ENCODE measurements at places on chromosomes 4 and X.

GRCh38 chr4:172573899-172574298 lies 594.7 kb upstream of the GALNT7 start:
- no peak for DNase-seq

GRCh38 chr4:113783701-113784100 lies 22.2 kb upstream of the CAMK2D start:
- no peak for DNase-seq

GRCh38 chrX:102892103-102892502 lies 45.0 kb upstream of the RAB40AL start:
- DNase-seq: no peak

GRCh38 chr4:175562542-175562941 lies 249.5 kb downstream of the GPM6A start:
- no peak for DNase-seq

DNA sequence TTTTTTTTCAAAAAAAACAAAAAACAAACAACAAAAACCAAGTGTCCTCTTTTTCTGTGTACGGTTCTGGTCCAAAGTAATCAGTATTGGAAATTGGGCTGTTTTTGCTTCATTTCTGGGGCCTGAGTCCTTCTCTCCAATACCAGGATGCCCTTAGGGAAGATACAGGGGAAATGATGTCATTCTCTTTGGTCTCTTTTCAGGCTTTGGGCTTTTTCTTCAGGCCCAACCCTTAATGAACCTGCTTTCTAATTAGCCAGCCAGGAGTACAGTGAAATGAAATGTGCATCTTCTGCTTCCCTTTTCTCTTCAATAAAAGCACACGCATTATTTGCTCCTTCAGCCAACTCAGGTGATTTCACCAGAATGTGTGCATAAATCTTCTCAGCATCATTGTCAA lies 52.6 kb upstream of the RBPJ start:
- DNase-seq: no peak

DNA sequence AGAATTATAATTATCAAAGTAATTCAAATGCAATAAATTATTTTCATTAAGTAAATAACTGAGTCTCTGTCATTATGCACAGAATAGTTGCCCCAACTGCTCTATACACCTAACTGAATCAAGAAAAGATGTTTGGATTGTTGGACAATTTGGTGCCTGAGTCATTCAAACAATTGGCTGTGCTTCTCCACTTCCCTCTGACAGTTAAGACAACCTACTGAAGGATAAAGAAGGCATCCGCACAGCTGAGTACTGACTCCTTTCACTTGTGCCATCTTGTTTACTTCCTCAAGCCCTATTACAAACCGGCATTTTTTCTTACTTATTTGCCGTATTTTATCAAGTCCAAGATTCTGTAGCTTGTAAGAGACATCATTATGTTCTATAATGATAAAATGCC lies 110.6 kb upstream of the C1QTNF7 start:
- no peak for DNase-seq

GRCh38 chrX:13263560-13264251 lies 56.1 kb downstream of the ATXN3L start:
- no peak for DNase-seq

DNA sequence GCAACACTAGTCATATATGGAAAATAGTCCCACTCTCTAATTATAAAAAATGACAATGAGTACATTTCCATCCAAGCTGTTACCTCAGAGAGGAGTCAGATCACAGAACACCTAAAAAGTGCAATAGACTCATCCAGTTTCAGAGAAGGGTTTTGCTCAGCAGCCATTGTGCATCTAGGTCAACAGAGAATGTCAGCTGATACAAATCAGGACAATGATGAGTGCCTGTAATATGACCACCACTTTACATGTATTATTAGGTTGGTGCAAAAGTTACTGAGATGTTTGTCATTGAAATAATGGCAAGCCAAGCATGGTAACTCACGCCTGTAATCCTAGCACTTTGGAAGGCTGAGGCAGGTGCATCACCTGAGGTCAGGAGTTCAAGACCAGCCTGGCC lies 164.1 kb upstream of the TTC29 start:
- DNase-seq: no peak

- no peak for DNase-seq
Measured at GRCh38 chrX:67384403-67384802, 159.4 kb upstream of the AR start.

- no peak for DNase-seq
Measured at GRCh38 chr4:20987191-20987590, 286.9 kb downstream of the PACRGL start.

DNA sequence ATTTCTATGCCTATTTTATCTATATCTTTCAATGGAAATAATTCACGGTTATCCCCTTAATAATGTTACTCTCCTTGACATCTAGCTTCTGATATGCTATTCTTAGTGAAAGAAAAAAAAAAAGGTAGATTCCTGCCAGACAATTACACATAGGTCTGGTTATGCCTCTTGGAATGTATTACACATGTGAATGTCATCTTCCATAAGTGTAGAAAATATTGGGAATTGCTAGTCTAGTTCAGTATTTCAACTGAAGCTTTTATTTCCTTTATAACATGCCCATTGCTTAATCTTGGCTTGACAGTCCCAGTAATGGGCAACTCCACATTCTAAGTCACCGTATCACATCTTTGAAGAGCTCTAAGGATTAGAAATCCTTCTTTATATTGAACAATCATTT lies 25.4 kb upstream of the PPP1R2C start:
- DNase-seq: no peak

DNA sequence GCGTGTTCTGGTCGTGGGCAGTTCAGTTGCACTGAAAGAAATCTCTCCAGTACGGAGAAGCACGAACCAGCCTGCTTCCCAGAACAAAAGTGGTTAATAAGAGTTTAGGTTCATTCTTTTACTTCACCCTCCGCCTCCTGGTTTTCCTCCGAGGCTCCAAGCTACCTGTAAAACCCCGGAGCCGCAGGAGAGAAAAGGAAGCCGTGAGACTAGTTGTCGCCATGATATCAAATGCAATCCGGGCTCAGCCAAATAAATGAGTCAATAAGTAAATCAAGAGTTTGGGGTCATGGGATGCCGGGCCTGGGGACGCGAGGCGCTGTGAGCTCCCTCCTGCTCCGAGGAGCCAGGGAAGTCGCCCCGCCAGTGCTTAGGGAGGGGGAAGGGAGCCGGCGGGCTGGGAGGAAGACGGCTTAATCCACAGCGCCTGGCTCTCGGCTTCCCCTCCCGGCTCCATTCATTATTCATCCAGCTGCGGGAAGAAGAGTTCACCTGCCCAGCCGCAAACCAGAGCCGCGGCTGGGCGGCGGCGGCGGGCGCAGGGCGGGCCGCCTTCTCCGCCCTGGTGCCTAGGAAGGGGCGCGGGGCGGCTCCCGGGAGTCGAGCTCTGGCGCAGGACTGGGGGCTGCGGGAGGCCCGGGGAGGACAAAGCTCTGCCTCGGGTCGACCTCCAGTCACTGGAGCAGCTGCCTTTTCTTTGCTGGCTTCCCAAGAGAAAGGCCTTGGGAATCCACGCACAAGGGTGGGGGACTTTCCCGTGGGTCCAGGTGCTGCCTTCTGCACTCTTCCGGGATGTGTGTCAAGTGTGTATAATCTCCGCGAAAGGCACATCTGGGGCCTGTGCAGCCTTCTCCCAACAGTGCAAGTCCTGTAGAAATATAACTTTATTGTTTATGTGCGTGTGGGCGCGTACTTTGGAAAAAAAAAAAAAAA lies 1.7 kb downstream of the FRAS1 start:
- peak; percentile 46 for DNase-seq

GRCh38 chr4:1233641-1234308 lies 15.2 kb downstream of the CTBP1 start:
- no peak for DNase-seq

DNA sequence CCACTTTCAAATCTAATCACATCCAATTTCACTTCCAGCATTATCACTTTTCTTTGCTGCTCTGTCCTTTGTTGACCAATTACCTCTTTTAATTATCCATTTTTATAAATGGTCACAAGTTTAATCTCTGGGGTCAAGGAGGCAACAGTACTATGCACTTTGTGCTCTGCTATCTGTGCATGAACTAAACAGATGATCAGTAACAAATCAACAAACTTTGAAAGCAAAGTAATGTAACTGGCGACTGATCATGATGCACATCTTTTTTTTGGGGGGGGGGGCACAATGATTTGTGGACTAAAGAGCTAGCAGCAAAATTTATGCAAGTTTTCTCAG lies 1.5 kb upstream of the SEC31A start:
- DNase-seq: no peak

DNA sequence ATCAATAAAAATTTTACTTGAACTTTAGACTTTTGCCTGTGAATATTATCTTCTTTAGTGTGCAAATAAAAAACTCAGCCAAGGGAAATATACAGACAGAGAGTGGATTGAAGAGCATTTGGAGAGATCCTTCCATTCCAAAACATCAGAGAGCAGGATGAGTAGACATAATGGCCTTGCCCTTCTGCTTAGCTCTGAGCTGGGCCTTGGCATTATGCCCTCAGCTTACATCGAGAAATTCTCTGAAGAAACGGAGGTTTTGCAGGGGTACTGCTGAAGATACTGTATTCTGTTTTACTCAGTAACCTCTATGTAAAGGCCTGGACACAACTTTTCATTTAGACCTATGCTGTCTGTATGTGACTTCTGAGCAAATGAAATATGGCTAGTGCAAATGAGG lies 317.4 kb downstream of the STIM2 start:
- no peak for DNase-seq

- no peak for DNase-seq
Measured at GRCh38 chr4:99693140-99693539, 35.5 kb upstream of the C4orf54 start.

DNA sequence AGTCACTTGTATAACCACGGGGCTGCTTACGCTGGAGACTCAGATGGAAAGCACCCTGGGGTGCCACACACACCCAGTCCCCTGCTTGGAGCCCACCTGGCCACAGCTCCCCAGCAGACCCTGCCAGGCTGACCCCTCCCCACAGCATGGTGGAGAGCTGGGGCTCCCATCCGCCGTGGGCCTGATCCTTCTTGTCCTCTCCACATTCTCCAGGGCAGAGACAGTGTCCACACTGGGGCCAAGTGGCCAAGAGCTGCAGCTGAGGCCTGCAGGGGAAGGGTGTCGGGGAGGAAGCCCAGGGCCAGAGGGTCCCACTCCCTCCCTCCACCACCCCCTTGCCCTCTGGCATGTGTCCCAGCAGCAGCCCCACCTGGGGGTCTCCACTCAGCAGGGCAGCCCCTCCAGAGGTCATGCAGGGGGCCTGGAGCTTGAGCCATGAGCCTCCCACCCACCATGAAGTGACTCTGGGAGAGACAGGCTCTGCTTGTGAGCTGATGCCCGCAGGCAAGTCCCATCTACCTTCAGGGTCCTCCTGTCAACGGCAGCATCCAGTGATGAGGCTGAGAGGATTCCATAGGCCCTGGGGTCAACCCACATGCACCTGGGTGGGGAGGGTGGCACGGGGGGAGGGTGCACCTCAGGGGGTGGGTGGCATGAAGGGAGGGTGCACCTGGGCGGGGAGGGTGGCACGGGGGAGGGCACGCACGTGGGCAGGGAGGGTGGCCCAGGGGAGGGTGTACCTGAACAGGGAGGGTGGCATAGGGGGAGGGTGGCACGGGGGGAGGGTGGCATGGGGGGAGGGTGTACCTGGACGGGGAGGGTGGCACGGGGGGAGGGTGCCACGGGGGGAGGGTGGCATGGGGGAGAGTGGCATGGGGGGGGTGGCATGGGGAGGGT lies 56.4 kb downstream of the FAM53A start:
- no peak for DNase-seq

GRCh38 chr4:152245680-152246079 lies 290.2 kb downstream of the FBXW7 start:
- no peak for DNase-seq

GRCh38 chr4:95693594-95693993 lies 144.8 kb upstream of the UNC5C start:
- no peak for DNase-seq

- DNase-seq: peak; percentile 54
Measured at GRCh38 chr4:40897557-40898203, 147.9 kb downstream of the NSUN7 start.

GRCh38 chr4:157882901-157883300 lies 289.9 kb downstream of the GASK1B start:
- DNase-seq: peak; percentile 57

DNA sequence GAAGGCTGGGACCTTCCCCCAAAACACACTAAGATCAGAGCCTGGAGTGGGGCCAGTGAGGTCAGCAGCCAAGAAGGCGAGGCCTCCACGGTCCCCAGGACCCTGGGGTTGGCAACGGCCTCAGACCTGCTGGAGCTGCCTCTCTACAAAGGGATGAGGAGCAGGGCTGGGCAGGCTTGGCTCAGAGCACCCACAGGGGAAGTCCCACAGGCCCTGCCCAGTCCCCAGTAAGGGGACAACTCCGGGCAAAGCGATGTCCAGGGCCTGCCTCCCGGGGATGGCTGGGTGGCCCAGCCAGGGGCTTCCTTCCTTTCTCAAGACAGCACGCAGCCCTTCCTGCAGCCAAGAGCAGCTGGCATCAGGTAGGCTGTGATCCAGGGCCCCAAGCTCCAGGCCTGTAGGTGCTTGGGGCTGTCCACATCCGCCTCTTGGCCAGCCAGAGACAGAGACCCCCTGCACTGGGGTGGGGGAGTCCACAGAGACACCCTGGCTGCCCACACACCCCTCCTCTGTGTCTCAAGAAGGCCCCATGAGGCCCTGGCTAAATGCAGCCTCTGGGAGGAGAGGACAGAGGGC lies 5.7 kb downstream of the MXD4 start:
- DNase-seq: no peak

DNA sequence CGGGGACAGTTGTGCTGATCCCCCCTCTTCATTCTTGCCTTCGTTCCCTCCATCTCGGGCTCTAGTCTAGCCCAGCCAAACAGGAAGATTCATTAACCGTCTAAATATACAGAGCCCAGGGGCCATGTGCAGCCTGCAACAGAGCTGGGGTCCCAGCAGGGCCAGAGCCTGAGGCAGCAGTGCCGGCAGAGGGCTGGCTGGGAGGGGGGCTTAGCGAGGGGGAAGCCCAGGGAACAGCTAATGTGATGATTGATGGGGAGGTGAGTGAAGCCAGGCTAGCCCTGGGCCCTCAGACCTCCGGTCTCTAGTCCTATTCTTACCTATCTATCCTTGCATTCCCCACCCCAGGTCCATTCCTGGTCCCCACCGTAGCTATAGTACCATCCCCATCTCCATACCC lies 22.3 kb downstream of the EFNB1 start:
- DNase-seq: no peak

- DNase-seq: no peak
Measured at GRCh38 chr4:160257318-160257717, 1154.4 kb downstream of the RAPGEF2 start.

DNA sequence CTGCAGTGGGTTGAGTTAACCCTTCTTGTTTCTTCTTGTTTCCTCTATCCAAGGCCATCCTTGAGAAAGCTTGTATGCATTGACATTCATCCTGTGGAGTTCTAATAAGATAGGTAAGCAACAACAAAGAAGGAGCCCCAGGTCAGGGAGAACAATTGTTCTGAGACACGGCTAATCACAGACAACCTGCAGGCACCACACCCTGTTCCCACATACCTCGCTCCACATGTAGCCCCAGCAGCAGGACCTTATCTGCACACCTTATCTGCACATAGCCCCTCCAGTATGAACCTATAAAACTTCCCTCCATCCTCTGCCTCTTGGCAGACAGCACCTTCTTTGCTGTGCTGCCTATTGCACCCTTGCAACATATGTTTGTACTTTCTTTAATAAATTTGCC lies 129.1 kb downstream of the MSL3 start:
- DNase-seq: no peak

GRCh38 chr4:105921301-105921700 lies 26.0 kb downstream of the NPNT start:
- DNase-seq: no peak
